Memory B cell (primary cell): ENCODE measurements at places on chromosomes 13 and 19.

GRCh38 chr19:6076675-6077463 is 33.4 kb downstream of the RFX2 start:
- no peak for DNase-seq

DNA sequence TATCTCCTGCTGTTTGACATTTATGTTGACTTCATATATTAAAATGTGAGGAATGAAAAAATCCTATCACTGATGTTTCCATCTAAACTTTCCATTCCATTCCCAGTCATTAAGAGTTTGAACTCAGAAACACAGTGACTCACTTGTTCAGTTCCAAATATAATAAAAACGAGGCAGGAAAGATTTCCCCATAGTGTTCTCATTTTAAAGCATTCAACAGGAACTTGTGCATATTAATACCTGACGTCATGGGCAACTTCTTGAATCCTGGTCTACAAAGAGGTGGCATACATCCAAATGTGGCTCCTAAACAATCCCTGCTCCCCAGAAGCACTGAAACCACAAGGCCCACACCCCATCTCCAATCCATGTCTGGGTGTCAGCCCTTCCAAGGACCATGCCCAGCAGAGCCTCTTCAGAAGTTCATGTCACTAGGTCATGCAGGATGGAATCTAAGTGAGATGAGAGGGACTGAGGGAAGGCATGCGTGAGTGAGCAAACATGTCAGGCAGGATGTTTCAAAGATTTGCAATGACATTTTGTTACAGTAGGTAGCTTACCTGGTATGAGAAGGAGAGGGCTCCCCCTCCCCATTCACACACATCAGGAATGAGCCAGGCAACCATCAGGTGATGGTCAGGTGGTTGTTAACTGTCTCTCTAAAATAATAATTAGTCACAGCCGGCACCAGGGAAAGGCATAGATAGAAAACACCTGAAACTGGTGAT is 9.4 kb upstream of the ERVV-2 start:
- no peak for DNase-seq

DNA sequence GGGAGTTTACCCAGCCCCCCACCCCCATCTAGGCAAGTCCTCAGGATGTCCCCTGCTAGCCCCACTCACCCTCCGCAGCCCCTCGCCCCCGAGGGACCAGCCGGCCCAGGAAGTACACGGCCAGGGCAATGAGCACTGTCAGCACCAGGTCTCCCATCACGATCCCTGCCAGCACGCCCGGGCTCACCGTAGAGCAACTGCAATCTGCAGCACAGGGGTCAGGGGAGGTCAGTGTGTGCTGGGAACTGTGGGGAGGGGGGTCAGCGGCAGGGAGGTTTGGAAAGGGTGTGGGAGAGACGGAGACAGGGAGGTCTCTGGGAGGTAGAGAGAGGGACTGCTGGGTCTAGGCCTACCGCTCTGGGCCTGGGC is 734 bp downstream of the TYROBP start:
- no peak for DNase-seq

- peak; percentile 89 for DNase-seq
Measured at GRCh38 chr19:18557411-18558201, at the start of gene KXD1. TSS of gene KXD1 (plus strand) at chr19:18557870. CDS start at chr19:18562057, 4,187 bp downstream.

DNA sequence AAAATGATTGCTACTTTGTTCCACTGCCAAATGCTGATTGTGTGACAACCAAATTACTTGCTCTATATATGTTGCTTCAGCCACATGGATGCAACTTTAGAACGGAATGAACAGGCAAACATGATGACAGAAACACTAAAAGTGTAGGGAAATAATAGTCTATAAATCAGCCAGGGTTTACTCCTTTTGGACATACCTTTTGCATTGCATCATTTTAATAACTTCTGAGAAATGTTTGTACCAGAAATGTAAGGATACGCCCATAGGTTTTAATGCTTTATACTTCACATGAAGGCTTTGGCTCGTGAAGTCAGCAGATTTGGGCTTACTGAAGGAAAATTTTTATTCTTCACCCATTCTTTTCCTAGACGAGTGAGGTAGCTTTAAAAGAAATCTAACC is 141.0 kb downstream of the POSTN start:
- DNase-seq, result no peak

DNA sequence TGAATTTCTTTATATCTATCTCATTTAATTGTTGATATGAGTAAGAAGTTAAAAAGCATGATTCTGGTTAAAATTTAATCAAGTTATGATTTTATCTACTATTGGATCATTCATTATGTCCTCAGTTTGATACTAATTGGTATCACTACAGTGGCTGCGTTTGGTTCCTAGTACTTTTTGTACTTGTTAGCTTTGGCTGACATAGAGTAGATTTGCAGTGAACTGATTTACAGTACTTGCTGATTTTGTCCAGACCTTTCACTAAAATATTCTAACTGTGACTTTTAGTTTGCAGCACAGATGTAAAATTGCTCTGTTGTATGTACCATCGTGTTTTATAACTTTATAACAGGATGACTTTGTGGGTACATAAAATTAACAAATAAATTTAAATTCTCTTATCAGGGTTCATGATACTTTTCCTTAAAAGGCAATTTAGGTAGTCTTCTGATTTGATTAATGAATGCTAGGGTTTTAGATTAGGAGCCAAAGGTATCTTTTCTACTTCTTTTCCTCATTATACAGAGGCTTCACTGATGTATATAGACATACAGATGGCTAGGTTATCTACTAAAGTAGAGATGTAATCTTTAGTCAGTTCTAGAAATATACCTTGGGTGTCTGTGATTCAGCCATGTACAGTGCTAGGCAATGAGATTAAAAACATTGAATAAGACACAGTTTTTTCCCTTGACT is 8.7 kb downstream of the UCHL3 start:
- no peak for DNase-seq

GRCh38 chr19:27896091-27896490 is 1316.9 kb downstream of the UQCRFS1 start:
- DNase-seq, result no peak

DNA sequence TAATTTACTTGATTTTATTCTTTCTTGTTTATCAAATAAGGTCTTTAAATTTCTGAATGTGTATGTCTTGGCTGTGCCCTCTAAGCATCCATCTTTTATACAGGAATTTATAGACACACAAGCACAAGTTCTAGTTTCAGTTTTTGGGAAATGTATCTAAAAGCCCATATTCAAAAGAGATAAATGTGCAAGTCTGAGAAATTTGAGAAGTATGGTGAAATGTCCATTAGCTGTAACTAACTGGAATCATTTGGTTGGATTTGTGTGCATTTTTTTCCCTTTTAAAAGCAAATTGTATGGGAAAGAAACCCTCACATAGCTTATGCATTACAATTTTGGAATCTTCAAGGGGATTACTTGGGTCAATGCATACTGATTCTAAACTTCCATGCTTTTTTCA is 532.0 kb downstream of the KLF5 start:
- DNase-seq, result no peak

DNA sequence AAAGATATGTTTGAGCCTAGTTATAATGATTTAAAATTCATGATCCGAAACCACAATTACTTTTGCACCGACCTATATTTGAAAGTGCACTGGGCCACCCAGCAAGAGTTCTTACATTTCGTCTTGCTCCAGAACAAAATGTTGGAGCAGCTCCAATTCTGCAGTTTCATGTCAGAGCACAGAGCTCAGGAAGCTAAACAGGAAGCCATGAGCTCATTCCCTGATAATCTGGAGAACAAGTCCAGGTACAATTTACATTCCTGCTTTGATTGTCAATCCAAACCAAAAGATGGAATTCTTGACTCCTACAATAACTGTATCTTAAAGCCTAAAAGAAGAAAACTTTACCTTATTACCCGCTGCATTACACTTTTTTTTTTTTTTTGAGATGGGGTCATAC is 131.8 kb downstream of the KCTD12 start:
- DNase-seq, result no peak

- DNase-seq, result no peak
Measured at GRCh38 chr13:79011179-79011578, 352.2 kb upstream of the OBI1 start.

- no peak for DNase-seq
Measured at GRCh38 chr13:24629320-24629719, 50.9 kb upstream of the ATP12A start.

- DNase-seq, result no peak
Measured at GRCh38 chr13:85651440-85651839, 147.8 kb downstream of the SLITRK6 start.

- no peak for DNase-seq
Measured at GRCh38 chr13:99653526-99653925, 152.3 kb downstream of the TM9SF2 start.

DNA sequence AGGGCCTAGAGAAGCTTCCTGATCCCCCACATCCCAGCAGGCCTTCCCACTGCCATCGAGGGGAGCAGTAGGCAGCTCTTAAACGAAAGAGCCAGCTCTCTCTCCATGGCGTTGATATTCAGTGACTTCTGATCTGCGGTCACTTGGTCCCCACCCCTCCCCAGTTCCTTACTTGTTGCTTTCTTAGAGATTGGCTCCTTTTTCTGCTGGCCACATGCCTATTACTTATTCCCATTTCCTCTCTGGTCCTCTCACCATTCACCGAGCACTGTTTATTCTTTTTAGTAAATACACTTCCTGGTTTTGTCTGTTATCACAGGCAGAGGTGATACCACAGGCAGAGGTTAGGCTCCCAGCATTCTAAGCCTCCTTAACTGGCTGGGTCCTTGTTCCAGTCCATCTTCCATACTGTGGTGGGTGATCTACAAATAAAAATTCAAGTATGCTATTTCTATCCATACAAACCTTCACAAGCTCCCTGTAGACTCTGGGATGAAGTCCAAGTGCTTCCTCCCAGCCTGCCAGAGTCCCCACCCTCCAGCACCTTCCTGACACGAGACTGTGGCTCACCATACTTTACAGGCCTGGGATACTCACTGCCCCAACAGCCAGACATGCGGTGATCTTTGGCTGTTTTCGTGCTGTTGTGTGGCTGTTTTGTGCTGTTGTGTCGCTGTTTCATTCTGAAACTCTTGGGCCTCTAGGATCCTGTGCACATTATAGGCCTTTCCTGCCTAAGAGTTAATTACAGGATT is 315.9 kb downstream of the ATP8A2 start:
- DNase-seq, result no peak

DNA sequence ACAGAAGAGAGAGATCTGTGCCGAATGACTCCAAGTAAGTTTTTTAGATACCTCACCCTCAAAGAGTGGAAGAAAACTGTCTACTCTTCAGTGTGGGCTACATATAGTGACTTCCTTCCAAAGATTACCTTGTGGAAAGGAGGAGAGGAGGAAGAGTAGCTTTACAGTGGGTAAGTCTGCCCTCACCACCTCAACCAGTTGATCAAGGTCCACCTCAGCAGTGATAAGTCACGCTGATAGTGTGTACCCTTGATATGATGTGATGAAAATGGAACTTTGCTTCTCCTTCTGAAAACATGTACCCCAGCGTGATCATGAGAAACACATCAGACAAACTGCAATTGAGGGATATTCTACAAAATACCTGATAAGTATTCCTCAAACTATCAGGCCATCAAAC is 20.6 kb downstream of the KLF5 start:
- DNase-seq, result no peak

- no peak for DNase-seq
Measured at GRCh38 chr13:37657134-37657533, 58.6 kb upstream of the POSTN start.

DNA sequence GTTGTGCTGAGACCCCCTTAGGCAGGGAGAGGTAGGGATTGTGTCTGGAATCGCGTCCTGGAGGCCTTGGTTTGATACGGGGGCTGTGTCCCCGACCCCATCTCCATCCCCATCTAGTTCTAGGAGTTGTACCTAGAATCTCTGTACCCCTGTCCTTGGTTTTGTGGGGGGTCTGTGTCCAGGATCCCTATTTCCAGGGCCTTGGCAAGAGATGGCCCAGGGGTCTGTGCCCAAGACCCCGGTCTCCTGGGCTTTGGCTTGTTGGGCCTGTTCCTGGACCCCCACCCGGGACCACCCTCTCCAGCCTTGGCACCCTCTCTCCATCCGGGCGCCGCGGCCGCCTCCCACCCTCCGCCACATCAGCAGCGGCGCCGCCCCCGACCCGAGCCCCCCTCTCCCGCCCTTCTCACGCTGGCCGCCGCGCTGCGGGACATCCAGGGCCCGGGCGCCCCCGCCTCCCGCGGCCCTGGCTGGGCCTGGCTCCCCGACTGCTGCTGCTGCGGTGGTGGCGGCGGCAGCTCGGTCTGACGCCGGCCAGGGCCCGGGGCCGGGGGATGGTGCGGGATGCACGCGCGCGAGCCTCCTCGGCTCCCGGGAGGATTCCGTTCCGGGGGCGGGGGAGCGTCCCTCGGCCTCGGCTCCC is at the start of gene NUMBL:
NUMBL (minus strand) TSS at position 602 of the 643 bp plus-strand sequence; CDS start at position 434, 168 bp downstream.
- no peak for DNase-seq

GRCh38 chr13:51731759-51732158 is 72.2 kb downstream of the DHRS12 start:
- DNase-seq, result no peak

DNA sequence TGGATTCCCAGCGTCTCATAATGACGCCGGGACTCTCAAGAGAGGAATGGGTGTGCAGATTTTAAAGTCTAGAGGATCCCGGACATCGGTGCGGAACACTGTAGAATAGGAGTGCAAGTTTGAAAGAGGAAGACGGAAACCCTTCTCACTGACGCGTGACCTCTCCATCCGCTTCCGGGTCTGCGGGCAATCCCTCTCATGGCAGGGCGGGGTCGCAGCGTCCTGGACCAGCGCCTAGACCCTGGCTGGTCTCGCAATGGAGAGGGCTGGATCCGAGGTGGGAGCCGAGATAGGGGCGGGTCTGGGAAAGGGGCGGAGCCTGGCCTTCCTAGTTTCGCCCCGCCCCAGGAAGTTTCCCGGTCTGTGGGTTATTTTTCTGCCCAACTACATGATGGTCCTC is 4.6 kb upstream of the ZNF845 start:
- DNase-seq, result no peak

DNA sequence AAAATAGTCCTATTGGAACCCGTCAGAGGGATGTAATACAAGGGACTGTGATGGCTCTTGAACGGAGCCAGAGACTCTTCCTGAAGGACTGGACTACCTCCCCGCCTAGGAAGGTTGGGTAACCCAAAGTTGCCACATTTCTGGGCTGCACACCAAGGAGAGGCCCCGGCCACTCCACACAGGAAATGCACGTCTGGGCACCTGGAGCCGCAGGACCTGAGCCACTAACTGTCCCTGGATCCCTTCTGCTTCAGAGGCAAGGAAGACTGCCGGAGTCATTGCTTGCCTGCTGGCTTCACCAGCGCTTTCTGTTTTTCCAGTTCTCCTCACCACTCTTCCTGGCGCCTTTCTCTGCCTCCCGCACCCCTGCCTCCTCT is 1.2 kb upstream of the FLT1 start:
- no peak for DNase-seq

DNA sequence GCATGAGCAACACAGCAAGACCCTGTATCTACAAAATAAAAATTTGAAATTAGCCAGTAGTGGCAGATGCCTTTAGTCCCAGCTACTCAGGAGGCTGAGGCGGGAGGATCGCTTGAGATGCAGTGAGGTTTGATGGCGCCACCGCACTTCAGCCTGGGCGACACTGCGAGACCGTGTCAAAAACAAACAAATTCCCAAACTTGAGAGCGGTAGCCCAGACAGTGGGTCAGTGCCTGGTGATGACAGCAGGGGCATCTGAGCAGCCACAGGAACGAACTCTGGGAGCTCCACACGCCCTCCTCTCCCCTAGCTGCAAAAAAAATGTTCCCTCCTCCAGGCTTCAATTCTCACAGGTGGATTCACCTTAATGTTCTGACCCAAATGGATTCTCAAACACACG is 14.1 kb downstream of the ZNF490 start:
- DNase-seq, result no peak
